Colonic mucosa (tissue), 4 donors: ENCODE measurements at places on chromosomes 11 and 22. TPM values are rescaled to one million over a fixed set of nuclear protein-coding genes. Genes with fewer than 3 reads are reported as not detected.
A peak's percentile ranks its signal among the peaks of the same experiment; 100 is the strongest.

DNA sequence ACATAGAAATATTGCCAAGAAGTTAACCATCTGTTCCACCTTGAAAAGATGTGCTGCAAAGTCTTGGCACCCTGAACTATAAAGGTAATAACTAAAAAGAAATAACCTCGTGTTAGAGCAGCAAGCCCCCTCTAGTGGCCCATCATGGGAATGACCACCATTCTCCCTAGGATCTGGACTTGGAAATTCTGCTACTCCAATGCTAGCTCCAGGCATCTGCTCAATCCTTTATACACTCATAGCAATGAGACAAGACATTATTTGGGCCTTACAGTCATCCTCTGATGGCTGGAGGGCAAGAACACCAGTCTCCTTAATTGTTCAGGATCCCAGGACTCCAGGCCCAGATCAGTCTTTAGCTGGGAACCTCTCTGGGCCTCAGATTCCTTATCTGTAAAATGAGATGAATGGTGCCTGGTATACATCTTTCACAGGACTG, 76.0 kb downstream of the CWC15 start:
- H3K4me1 ChIP-seq: no peaks in the 10 kb centered on the region
- peak; percentile 42 for DNase-seq
- H3K27ac ChIP-seq: no peak overlapping the region
- no peaks in the 10 kb centered on the region for H3K36me3 ChIP-seq
- no peak overlapping the region for H3K4me3 ChIP-seq

DNA sequence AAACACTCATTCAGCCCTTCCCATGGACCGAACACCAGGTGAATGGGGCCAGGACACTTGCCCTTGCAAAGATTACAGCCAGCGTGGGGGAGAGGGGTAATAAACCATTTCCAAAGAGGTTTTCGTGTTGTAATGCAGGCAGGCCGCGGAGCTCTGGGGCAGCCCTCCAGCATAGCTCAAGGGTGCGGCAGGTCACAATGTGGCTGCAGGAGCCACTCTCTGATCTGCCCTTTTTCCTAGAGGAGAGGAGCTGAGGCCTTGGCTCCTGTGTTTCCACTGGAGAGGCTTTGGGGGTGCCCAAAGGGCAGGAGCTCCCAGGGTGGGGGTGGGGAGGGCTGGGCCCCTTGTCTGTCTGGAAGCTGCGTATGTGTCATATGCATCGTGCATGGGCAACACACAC, 134.2 kb upstream of the NECTIN1 start:
- H3K4me1 ChIP-seq: peaks cover 11% of the 10 kb centered on the region
- H3K4me3 ChIP-seq: no peak overlapping the region
- H3K27me3 ChIP-seq: no peaks in the 10 kb centered on the region
- H3K36me3 ChIP-seq: no peaks in the 10 kb centered on the region
- no peak overlapping the region for H3K27ac ChIP-seq

- no peaks in the 10 kb centered on the region for H3K4me1 ChIP-seq
- no peak for DNase-seq
- no peak overlapping the region for H3K4me3 ChIP-seq
- H3K36me3 ChIP-seq: no peaks in the 10 kb centered on the region
These were observed 682.6 kb downstream of the KCNA4 start for GRCh38 chr11:29333993-29334775.

- DNase-seq: no peak
- H3K4me3 ChIP-seq: no peak overlapping the region
- no peak overlapping the region for H3K27ac ChIP-seq
- H3K36me3 ChIP-seq: no peaks in the 10 kb centered on the region
- H3K27me3 ChIP-seq: no peaks in the 10 kb centered on the region
- no peaks in the 10 kb centered on the region for H3K4me1 ChIP-seq
These were observed 728.1 kb downstream of the BRD1 start for GRCh38 chr22:49099496-49100124.

SSTR3 gene
- total RNA-seq: not detected

GRCh38 chr22:45891996-45892621, 84.9 kb downstream of the WNT7B start:
- H3K4me1 ChIP-seq: no peaks in the 10 kb centered on the region
- peaks cover 4% of the 10 kb centered on the region for H3K27me3 ChIP-seq
- DNase-seq: no peak
- H3K4me3 ChIP-seq: no peak overlapping the region

GRCh38 chr11:43937434-43938411, 4.7 kb upstream of the C11orf96 start:
- H3K27me3 ChIP-seq: peaks cover 15% of the 10 kb centered on the region
- no peak overlapping the region for H3K4me3 ChIP-seq
- DNase-seq: no peak
- no peak overlapping the region for H3K27ac ChIP-seq
- no peaks in the 10 kb centered on the region for H3K36me3 ChIP-seq

MMP27 gene
- total RNA-seq: not detected

DNA sequence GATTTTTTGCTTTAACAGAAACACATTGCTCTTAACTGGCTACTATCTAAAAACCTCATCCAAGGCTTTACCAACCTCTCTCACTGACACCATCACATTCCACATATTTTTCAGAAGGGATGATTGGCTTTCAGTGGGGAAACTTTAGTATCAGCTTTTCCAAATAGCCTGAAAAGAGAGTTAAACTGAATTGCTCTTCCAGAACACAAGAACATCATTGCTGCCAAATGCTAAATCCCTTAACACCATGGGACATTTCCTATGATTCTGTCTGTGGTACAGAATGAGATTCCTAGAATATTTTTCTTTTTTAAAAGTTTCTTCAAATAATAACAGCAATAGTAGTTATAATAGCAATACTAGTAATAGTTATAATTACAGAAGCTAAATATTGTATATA, 45.4 kb downstream of the SOX6 start:
- H3K4me3 ChIP-seq: no peak overlapping the region
- no peaks in the 10 kb centered on the region for H3K4me1 ChIP-seq
- DNase-seq: no peak
- no peaks in the 10 kb centered on the region for H3K36me3 ChIP-seq
- no peaks in the 10 kb centered on the region for H3K27me3 ChIP-seq
- no peak overlapping the region for H3K27ac ChIP-seq

DNA sequence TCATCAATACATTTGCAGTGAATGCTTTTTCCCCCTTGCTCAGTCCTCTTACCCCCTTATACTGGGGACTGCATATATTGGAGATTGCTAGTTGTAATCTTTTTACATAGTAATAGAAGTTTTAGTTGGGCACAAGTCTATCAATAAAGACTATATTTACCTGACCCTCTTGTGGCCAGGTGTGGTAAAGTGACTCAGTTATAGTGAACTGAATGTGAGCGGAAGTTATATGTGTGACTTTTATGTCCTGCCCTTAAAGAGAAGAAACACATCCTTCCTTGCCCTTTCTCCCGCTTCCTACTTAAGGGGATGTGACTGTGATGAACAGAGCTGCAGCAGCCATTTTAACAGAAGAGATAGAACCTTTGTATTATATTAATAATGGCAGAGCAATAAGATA, 362.0 kb downstream of the METTL15 start:
- no peak overlapping the region for H3K4me3 ChIP-seq
- H3K27ac ChIP-seq: no peak overlapping the region
- H3K4me1 ChIP-seq: no peaks in the 10 kb centered on the region
- H3K27me3 ChIP-seq: no peaks in the 10 kb centered on the region
